Stimulated activated CD8-positive, alpha-beta memory T cell treated with anti-CD3 and anti-CD28 coated beads, Interleukin-15, amount 100 ng/mL, for 4 hours (primary cell): ENCODE measurements at places on chromosomes 1 and 21.
A peak's percentile ranks its signal among the peaks of the same experiment; 100 is the strongest.

DNA sequence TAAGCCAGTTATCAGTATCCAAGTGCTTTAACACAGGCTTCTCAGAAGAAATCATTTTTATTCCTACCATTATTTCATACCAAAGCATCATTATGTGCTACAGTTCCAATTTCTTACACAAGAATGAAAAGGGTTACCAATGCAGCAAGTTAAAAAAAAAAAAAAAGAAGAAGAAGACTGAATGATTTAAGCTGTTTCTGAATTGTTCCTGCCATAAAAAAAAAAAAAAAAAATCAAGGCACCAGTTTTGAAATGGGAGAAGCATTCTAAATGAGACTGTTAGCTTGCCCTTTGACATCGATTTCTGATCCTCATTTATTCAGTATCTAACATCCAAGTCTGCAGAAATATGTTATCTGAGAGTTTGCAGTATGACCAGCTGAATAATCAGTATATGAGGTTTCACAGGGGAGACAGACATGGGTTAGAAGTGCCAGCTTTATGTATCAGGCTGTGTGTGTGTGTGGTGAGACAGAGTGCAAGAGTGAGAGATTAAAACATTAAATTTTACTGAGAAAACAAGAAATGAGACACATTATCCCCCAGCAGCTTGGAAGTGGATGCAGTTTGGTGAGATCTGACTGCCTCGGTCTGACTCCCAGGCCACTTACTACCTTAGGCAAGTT is 105.8 kb downstream of the COLGALT2 start:
- no peak for DNase-seq

- no peak for DNase-seq
Measured at GRCh38 chr21:46099476-46099875, 1.6 kb downstream of the COL6A2 start.

DNA sequence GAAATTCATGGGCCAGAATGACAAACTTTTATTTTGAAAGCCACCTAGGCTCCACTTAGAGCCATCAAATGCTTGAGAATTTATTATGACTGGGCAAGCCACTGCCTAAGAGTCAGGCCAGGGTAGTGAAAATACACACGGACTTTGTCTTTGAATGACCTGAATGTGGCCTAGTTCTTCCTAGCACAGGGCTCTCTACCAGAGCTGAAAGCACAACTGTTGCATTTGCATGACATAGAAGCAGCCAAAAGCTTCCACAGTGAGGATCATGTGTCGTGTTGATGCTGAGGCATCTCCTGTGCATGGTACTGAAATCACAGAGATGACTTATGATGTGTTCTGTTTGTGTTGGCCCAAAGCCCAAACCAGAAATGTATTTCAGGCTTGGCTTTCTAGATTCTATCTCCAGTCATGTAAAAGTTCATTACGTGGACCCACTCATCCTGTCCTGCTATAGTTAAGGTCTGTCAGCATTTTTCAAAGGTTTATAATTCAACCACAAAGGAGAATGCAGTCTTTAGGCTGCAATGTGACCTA is 164.0 kb upstream of the UBE2U start:
- DNase-seq = no peak

- no peak for DNase-seq
Measured at GRCh38 chr1:32887623-32888022, 1.3 kb downstream of the HPCA start.

DNA sequence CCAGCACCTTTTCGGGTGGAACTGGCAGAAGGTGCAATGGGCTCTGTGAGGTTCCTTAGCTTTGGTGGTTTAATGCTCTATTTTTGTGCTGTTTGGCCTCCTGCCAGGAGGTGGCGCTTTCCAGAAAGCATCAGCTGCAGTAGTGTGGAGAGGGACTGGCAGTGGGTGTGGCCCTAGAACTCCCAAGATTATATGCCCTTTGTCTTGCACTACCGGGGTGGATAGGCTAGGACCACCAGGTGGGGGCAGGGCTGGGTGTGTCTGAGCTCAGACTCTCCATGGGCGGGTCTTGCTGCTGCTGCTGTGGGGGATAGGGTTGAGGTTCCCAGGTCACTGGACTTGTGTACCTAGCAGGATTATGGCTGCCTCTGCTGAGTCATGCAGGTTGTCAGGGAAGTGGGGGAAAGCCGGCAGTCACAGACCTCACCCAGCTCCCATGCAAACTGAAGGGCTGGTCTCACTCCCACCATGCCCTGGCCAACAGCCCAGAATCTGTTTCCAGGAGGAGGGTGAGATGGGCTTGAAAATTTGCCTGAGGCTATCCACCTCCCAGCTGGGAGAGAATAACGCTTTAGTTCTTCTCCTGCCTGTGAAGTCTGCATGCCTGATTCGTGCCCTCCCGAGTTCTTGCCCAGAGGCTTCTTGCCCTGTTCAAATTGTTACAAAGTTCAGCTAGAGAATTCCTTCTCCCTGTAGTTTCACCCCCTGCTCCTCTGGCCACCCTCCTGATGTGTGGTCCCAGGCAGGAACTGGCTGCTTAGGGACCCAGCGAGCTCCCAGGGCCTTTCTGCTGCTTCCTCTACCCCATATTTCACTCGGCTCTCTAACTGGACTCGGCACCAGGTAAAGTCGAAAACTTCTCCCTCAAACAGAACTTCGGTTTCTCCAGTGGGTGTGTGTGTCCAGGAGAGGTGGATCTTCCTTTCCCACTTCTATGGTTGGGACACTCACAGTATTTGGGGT is 76.5 kb upstream of the BTG3 start:
- peak; percentile 13 for DNase-seq

DNA sequence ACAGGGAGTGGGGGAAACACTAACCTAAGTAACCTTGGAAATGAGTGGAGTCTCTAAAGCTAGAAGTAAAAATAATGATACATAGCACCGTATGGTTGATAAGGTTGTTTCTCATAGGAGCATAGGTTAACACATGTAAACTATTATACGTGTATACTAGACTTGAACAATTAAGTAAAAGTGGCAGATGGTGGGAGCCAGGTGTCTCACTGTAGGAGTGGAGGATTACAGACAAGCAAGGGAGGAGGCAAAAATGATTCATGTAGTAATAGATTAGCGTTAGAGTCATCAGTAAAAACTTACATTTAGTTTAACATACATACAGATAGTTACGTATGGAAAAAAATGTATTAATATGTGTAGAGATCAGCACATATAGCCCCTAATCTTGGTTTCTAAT is 138.4 kb upstream of the DSCAM start:
- no peak for DNase-seq

DNA sequence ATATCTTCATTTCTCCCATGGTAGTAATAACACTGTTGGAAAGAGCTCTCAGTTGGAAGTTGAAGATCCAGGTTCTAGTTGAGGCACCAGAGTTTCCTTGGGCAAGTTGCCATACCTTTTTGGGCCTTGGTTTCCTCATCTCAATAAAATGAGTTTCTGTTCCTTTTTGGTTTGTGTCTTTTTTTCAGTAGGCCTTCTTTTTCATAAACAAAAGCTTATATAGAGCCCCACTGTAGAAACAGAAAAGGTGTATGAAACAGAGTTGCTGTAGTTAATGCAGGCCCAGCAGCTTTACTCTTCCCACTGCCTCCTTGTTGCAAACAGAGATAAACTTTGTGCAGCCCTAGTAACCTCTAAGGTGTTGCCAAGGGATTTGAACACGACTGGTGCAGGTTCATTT is 41.7 kb downstream of the WNT4 start:
- no peak for DNase-seq

GRCh38 chr1:99270646-99271045 is 6.4 kb downstream of the PLPPR4 start:
- no peak for DNase-seq

GRCh38 chr1:112396653-112397471 is 848 bp downstream of the CTTNBP2NL start:
- DNase-seq = no peak

DNA sequence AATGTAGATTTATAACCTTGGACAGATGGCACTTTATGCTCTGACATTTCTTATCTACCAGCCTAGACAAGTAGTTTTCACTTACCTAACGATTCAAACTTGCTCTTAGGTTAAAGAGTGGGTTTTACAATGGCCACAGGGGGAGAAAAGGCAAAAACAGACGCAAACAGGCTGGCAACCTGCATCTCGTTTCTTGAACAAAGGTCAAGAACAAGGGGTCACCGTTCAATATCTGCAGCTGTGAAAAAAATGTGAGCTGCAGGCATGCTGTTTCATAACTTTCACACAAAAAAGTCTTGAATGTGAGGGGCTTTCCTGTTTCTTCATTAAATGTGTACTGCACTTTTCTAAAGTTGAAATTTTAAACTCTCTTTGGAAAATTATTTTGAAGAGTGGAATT is 49.4 kb downstream of the SYDE2 start:
- no peak for DNase-seq

DNA sequence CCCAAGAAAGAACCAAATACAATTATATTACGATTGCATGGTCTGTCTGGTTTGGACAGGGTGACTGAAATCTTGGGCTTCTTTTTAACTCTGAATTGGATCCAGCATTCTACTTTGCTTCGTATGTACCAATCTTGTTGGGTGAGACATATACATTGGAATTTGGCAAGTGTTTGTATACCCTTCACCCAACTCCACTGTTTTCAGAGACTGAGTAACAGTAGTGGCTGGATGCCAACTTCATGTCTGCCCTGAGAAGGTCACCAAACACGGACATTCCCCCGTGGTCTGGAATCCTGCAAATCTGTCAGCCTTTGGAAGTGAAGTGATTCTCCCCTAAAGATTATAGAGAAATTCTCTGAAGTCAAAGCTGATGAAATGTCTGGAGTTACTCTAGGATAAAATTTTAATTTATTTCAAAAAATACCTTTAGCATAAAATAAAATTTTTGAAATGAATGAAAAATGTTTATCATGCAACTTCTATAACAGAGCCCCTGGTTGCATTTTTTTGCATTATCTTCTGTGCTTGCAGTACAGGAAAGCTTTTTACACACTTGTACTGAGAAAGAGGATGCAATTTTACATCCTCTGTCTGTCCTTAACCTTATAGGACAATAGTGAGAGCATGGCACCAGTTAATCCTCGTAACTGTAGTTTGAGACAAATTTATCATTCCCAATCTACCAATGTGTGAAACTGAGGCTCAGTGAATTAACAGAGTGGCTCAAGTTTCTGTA is 201.8 kb downstream of the DISC1 start:
- DNase-seq = no peak

GRCh38 chr1:74474585-74474984 is 37.8 kb downstream of the LRRC53 start:
- DNase-seq = no peak

DNA sequence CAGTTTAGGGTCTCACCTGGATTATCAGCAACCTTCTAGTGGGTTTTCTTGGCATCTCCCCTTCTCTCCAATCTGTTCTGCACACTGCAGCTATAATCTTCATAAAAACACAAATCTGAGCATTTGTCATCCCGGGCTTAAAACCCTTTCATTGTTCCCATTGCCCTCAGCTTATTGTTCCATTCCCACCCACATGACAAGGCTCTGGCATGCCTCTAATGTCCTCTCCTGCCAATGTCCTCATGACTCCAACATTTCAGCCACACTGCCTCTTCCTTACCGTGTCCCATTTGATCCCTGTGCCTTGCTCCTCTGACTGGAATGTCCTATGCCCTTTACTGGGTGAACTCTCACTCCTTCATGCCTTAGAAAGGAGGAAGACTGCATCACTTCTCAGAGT is 7.5 kb upstream of the DPH2 start:
- DNase-seq = no peak

- no peak for DNase-seq
Measured at GRCh38 chr1:165647970-165648369, 16.9 kb downstream of the MGST3 start.

GRCh38 chr1:86616871-86617270 is 70.0 kb downstream of the CLCA4 start:
- no peak for DNase-seq

- no peak for DNase-seq
Measured at GRCh38 chr1:62208970-62209369, 14.3 kb downstream of the L1TD1 start.

- DNase-seq = no peak
Measured at GRCh38 chr1:244197851-244198375, 146.8 kb downstream of the ZBTB18 start.

DNA sequence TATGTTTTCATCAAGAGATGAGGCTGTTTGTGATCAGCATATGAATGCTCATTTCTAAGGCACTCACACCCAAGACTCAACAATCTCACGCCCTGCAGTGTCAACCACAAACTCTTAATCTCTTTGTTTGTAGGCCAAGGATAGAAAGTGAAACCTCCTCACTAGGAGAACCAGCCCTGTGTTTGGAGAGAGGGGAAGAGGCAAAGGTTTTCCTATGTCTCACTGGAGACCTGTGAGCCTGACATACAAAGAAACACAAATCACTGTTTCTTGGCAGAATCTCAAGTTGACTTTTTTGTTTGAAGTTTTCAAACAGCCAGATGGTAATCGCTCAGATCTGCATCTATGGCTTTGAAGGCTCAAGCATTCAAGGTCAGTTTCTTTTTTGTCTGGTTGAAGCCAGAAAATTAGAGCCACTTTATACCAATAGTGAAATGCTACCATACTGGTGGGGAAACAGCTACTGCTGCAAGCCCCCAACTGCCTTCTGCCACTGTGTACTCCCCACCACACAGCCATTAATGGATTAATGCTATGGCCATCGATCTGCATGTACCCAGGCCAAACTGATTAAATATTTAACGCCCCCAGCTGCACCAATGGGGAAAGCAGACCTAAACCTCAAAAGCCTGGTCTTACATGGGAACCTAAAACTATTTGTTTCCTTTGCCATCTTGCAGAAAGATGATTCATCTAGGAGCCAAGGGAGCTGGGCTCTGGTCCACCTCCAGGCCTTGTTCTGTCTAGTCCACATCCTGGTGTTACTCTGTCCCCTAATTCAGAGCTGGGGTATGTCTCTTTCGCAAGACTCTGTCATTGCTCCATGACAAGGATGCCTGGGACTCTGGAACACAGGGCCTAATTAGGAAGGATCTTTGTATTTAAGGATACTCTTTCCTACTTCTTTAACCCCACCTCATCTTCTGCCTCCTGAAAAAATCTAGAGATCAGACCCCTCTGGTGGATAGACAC is 16.3 kb downstream of the PDZK1 start:
- no peak for DNase-seq

DNA sequence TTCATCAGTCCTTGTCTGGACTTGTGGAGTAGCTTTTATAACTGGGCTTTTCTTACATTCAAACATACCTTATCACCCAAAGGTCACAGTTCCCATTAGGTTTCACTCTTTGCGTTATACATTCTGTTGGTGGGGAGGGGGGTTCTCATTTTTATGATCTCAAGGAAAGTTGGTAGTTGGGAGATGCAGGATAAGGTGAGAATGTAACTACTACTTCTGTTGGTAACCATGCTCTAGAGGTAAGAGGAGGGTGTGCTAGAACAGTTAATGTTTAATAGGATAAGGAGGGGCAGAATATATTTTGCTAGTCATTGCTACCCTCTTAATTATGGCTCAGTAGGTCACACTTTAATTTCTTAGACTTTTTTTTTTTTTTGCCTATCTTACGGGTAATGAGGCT is 10.7 kb downstream of the YBX1 start:
- no peak for DNase-seq

DNA sequence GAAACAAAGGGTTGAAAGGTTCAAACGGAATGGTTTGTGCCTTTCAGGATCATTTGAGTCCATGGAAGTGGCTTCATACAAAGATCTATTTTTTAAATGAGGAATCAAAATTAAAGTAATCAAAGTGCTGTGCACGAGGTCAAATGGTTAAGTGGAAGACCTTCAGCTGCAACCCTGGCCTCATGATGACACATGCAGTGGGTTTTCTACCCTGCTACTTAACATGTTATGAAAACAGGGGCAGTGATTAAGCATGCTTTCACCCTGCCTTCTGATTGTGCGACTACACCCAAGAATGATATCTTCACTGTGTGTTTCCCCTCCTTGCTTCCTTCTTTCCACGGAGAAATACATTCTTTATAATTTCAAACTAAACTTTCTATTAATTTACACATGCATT is 604.2 kb downstream of the LRRIQ3 start:
- DNase-seq = no peak

- DNase-seq = no peak
Measured at GRCh38 chr1:24107462-24108138, 4.3 kb downstream of the MYOM3 start.
